ENCODE measurements at places on chromosomes 12 and 14. TPM values are rescaled to one million over a fixed set of nuclear protein-coding genes. Genes with fewer than 3 reads are reported as not detected.

Gene PTPN21
- 33.0 TPM for total RNA-seq

Gene LUM
- 605 TPM for total RNA-seq

Gene SPTB
- 2.6 TPM for total RNA-seq

DNA sequence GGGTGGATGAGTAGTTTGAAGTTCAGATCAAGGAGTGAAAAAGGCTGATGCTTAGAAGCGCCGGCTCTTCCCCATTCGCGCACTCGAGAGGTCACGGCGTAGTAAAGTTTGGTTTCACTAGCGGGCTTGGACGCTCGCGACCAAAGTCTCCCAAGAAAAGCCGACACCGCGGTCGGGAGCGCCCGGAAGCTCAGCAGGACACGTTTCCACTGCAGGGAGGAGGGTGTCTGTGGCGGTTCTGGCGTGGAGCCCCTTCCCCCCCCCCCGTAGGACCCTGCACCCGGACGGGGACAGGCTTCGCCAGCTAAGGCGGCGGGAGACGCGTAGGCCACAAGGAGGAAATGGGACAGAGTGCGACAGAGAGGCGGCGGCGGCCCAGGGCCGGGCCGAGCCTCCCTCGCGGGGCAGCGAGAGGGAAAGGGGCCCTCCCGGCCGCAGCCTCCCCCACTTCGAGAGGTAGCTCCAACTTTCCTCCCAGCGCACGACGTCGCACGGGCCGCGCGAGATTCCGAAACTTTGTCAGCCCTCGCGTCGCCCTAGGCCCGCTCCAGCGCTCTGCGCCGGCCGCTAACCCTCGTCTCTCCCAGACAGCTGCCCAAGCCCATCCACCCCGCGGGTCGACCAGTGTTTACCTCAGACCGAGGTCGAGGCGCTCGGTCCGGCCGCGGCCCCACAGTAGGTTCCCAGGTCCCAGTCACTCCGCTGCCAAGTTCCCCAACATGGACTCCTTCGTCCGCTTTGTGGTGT, 480 bp downstream of the SCAF11 start:
- DNase-seq, result peak; percentile 70

GRCh38 chr14:102554821-102555819, 37.3 kb upstream of the RCOR1 start:
- DNase-seq, result peak; percentile 60

- no peak for DNase-seq
Measured at GRCh38 chr12:71610031-71610795, 53.4 kb downstream of the ZFC3H1 start.

- DNase-seq, result no peak
Measured at GRCh38 chr12:110004598-110004997, 5.4 kb downstream of the ANKRD13A start.

- DNase-seq, result no peak
Measured at GRCh38 chr12:1313906-1314305, 280.5 kb downstream of the FBXL14 start.

DNA sequence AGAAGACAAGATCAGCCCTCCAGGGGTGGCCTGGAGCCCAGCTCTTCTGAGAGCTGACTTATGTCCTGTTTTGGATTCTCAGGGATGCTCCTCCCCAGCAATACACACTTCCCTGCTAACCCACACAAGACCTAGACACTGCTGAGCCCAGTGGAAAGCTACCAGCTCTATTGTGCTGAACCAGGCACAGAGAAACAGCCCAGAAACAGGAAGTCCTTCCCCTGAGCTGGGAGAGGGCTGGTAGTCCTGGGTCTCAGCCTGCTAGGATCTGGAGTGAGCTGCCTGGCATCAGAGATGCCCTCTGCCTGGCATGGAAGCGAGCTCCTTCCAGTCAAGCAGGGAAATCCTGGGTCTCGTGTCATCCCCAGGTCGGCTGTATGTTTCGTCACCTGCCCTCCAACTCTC, 1.2 kb upstream of the LAG3 start:
- DNase-seq, result no peak

DNA sequence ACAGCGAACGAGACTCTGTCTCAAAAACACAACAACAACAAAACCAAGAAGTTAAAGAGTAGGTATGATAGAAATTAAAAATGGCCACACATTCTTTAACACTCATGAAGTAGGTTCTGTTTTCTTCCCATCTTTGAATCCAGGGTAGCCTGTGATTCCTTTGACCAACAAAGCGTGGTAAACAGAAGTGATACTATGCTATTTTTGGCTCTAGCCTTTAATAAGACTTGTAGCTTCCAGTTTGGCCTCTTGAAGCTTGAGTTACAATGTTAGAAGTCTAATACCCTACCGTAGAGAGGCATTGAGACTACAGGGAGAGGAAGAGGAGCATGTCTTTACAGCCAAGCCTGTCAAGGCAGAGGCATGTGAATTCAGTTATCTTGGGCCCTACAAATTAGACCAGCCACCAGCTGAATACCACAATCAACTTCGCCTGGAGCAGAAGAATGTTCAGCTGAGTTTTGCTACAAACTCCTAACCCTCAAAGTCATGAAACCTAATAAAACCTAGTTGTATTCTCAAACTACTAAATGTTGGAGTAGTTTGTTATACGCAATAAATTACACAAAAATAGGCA, 4.9 kb upstream of the NEMF start:
- DNase-seq, result no peak

GRCh38 chr14:22650960-22651521, 6.9 kb upstream of the OR6J1 start:
- no peak for DNase-seq

DNA sequence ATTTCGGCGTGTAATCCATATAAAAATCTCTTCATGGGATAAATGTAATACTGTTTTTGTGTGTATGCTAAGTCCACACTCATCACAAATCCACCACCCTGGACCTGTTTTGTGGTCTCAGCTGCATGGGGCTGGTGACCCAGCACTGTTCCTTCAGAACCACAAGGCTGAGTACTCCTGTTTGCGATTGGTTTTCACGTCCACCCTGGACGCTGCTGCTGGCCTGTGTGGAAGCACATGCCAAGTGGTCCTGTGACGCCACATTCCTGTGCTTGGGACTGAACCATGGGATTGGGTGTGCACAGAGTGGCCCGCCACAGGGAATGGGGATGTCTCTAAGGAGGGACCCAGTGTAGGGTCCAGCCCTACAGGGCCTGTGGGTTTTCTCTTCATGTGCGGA, 4.3 kb downstream of the PUS1 start:
- no peak for DNase-seq
